GM06990 (cell line): ENCODE measurements at places on chromosomes 4 and X.

- DNase-seq: no peak
These were observed 1.2 kb upstream of the EBP start for GRCh38 chrX:48520455-48520854.

DNA sequence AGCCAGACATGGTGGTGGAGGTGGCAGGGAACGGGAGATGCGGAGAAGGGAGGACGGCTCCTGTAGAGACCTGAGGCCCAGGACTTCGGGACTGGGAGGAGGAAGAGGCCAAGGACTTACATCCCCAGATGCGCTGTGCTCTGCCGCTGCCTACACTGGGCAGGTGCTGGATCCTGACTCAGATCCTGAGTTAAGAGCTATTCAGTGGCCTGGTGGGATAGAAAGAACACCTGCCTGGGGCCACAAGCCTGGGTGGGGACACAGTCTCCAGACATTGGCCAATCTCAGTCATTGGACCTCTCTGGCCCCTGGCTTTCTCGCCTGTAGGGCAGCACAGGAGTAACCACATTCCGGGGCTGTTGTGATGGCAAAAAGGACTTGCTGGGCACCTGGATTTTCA is 10.9 kb upstream of the MSX1 start:
- no peak for DNase-seq

- DNase-seq: no peak
These were observed 31.6 kb downstream of the SYNPO2 start for GRCh38 chr4:118920247-118920646.

- no peak for DNase-seq
These were observed 40.7 kb downstream of the KLF3 start for GRCh38 chr4:38704622-38705154.

DNA sequence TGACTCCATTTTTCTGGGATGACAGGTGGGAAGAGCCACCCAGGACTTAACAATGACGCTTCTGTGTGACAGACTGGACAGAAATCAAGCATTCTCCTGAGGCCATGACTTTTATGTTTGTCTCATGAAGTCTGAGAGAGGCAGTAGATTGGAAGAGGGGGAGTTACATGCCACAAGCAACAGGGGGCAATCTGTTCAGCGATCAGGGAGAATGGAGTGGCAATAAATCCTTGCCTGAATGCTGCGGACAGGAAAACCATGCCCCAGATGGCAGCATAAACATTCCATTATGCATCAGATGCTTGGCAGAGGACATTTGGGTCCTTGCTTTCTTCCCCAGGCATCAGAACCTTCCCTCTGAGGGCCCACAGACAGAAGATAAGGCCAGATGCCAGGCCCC is 312.4 kb upstream of the DIPK2B start:
- no peak for DNase-seq

DNA sequence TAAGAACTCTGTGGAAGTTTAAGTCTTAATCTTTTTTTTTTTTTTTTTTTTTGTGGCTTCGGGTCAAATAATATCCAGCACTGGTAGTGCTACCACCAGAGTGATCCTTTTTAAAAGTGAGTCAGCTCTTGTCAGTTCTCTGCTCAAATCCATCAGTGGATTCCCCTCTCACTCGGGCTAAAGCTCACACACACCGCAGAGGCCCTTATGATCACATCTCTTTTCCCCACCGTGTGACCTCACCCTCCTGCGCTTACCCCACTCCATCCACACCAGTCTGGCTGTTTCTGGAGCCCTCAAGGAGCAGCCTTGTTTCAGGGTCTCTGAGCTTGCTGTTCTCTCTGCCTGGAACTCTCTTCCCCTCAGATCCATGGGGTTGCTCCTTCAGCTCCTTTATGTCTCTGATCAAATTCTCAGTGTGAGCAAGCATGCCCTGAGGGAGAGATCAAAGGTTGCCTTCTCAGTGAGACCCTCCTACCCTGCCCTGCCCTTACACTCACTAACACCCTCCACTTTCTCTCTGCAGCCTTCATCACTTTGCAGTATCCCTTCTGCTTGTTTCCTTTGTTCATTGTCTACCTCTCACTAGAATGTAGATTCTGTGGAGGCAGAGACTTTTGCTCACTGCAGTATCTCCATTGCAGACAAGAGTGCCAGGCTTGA is 19.8 kb upstream of the BEND4 start:
- no peak for DNase-seq

DNA sequence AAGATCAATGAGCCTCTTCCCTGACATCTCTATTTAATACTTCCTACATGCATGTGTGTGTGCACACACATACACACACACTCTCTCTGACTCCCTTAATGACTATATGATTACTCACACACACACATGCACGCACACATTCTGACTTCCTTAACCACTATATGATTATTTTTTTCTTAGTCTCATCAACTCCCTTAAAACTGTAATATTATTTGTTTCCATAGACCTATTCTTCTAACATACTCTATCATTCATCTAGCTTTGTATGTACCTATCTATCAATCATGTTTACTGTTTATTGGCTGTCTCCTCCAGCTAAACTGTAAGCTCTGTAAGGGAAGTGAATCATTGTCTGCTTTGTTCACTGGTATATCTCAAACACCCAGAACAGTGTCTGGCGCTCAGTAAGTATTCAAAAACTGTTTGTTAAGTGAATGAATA is 236.6 kb downstream of the RASL11B start:
- DNase-seq: no peak

DNA sequence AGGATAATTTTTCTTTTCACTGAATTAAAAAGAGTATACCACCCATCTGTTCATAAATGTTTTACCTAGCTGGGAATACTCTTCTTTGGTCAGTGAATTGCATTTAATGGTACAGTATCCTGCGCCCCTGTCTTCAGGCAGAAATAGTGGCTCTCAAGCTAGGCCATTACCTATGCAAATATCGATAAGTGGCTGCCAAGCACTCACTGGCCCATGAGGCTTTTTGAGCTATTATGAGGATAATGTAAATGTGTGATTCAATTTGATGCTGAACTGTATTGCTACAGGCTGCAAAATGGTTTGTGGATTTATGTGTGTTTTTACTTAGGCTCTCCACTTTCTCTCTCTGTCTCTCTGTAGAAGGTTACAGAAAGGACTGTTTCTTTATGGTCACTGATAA is 30.1 kb upstream of the MTMR1 start:
- no peak for DNase-seq

DNA sequence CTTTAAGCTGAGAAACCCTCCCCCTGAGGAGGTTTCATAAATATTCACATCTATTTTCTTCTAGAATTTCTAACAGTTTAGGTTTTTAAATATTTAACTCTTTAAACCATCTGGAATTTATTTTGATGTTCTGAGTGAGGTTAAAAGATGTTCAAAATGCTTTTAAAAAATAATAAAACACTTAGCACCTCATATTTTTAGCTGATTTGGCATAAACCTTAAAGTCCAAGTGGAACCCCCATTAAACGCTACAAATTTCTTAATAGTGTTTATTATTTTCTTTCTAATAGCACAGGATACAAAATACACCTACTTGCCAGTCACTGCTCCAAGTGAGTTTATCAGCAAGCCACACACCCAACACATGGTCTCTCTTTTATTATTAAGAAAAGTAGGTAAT is 277.2 kb downstream of the QDPR start:
- no peak for DNase-seq

- DNase-seq: no peak
These were observed 200.3 kb downstream of the ANTXR2 start for GRCh38 chr4:79872738-79873137.

DNA sequence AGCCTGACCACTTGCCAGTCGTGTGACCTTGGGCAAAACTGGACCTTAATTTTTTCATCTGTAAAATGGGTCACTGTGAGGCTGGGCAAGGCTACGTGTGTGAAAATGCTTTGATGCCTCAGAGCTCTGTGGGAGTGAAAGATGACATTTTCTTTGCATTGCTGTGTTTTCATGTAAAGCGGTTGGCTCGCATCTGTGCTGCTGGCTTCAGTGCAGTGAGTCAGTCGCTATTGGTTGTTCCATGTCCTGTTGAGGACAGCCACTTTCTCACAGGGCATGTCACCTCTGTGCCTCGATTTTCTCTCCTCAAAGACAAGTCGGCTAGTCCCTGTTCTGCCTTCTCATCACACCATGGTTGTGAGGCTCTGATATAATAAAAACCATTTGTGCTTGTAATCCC is 4.4 kb downstream of the MTMR1 start:
- DNase-seq: no peak

- DNase-seq: no peak
These were observed 3.9 kb downstream of the MTHFD2L start for GRCh38 chr4:74161666-74162450.

GRCh38 chrX:53354669-53355068 is 67.8 kb downstream of the SMC1A start:
- DNase-seq: no peak

- DNase-seq: no peak
These were observed 406.5 kb upstream of the CNKSR2 start for GRCh38 chrX:20967725-20968124.

DNA sequence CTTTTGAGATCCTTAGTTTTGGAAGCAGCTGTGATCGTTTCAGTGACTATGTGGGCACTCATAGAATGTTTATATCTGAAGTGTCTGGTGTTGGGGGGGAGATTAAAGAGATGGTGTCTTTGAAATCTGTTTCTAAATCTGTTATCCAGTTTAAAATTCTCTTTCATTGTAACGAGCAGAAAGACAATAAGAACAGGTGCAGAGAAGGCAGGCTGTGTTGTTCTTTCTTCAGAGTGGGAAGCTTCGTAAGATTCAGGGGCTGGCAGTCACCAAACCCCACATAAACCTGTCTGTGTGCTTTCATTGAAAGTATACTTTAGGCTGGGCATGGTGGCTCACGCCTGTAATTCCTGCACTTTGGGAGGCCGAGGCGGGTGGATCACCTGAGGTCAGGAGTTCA is 16.3 kb upstream of the DHRSX start:
- no peak for DNase-seq
